T-helper 1 cell (primary cell): ENCODE measurements at places on chromosomes 3 and 15.

DNA sequence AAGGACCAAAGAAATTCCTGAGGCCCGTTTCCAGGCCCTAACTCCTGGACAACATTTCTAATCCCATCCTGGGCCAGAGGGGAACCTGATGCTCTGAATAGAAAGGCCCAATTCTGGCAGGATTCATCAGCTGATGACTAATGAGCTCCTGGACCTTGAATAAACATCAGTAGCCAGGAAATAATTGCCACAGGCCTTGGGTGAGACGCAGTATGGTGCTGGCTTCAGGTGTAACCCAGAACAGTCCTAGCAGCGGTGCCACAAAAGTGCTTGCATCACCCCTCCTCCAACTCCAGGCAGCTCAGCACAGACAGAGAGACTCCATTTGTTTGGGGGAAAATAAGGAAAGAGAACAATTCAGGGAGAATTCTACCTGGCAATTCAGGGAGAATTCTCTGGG is 184.7 kb upstream of the POU1F1 start:
- DNase-seq = no peak

DNA sequence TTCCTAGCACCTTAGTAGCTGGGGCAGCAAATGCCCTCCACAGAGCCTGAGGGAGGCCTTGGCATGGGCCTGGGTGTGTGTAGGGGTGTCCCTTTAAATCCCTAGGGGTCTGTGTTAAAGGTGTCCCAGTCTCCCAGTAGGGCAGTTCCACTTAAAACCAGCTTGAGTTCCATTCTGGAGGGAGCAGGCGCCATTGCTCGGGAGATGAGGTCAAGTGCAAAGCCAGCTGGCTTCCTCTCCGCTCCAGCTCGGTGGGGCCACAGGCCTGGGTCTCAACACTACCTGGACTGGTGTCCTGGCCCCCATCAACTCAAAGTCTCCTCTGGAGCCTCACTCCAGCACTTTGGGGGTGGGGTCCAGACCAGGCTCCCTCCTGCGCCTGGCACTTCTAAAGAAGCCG is 25.2 kb downstream of the FEM1B start:
- DNase-seq = no peak

DNA sequence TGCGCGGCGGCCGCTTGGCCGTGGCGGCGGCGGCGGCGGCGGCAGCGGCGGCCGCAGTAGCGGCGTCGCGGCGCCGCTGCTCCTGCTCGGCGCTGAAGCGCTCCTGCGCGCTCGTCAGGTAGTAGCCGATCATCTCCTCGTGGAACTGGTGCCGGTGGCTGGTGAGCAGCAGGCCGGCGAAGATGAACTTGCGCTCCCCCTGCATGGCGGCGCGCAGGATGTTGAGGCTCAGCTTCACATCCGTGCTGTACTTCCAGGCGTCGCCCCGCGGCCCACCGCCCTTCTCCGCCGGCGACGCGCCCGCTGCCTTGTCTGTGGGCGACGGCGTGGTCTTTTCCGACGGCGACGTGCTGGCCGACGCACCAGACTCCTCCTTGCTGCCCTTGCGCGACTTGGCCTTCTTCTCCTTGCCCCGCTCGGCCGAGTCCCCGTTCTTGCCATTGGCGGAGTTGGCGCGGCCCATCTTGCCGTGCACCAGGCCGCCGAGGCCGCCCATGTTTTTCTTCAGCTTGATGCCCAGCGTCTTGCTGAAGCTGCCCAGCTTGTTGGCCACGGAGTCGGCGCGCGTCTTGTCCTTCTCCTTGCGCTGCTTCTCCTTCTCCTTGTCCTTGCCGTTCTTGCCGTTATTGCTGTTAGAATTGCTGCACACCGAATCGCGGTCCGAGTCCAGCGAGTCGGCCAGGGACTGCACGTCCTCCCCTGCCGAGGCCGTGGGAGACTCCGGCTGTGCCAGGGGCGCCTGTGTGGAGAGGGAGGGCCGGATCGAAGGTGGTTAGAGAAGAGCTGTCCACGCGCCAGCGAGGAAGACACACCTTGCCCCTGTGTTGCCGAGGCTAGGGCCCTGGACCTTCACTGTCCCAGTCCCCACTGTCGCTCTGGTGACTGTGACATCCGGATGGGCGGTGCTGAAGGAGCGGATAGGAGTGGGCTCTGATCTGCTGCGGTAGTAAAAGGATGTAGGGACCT is 157.6 kb downstream of the KLF13 start:
- peak; percentile 27 for DNase-seq

DNA sequence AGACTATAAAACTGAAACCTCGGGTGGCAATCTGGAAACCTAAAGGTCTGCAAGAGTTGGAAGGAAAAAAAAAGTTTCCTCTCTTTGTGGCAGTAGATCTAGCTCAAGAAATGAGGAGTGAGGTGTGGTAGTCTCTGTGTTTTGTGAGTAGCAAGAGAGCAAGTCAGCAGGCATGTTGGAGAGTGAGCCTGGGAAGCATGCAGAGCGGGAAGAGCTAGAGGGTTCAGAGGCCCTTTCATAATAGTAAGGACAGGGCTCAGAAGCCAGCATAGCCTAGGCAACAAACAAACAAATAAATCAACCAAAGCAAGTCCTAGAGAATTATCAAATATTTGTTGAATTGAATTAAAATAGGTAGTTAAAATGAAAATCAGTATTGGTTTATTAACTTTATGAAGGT is 189.7 kb upstream of the CBLB start:
- DNase-seq = no peak

DNA sequence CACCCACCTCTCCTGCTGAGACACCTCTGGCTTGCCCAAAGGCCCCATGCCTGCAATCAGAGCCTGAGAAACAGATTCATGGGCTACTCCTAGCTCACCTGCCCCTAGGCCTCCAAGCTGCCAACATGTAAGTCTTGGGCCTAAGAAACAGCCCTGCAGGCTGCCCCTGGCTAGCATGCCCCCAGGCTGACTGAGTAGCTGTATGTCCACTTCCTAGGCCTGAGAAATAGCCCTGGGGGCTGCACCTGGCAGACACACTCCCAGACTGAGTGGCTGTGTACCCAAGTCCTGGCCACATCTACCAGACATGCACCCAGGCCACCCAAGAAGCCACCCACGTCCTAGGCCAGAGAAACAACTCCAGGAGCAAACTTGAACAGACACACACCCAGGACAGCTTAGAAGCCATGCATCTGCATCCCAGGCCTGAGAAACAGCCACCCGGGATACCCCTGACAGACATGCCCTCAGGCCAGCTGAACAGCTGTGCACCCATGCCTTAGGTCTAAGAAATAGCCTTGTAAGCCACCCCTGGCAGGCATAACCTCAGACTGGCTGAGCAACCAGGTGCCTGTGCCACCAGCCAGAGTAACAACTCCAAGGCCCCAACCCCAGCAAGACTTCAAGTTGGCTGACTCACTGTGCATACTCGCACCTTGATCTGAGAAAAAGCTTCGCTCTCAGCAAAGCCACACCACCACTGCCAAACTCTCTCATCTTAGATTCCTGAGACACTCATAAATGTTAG is 12.0 kb upstream of the NRG4 start:
- no peak for DNase-seq

- no peak for DNase-seq
Observed at GRCh38 chr3:73225991-73226390, 164.5 kb downstream of the EBLN2 start.

GRCh38 chr3:138093721-138094120 is 21.7 kb downstream of the DZIP1L start:
- no peak for DNase-seq

- no peak for DNase-seq
Observed at GRCh38 chr3:11452885-11453847, 181.0 kb downstream of the ATG7 start.

- DNase-seq = no peak
Observed at GRCh38 chr15:26771578-26772153, 1.2 kb downstream of the GABRB3 start.

DNA sequence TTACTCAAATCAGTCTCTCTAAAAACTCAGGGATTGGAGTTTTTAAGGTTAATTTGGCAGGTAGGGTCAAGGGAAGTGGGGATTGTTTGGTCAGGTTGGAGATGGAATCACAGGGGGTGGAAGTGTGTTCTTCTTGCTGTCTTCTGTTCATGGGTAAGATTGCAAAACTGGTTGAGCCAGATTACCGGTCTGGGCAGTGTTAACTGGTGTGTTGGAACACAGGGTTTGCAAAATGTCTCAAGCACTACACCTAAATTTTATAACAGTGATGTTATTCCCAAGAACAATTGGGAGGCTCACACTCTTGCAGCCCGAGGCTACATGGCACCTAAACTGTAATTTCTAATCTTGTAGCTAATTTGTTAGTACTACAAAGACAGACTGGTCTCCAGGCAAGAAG is 425.4 kb downstream of the PLOD2 start:
- DNase-seq = no peak

DNA sequence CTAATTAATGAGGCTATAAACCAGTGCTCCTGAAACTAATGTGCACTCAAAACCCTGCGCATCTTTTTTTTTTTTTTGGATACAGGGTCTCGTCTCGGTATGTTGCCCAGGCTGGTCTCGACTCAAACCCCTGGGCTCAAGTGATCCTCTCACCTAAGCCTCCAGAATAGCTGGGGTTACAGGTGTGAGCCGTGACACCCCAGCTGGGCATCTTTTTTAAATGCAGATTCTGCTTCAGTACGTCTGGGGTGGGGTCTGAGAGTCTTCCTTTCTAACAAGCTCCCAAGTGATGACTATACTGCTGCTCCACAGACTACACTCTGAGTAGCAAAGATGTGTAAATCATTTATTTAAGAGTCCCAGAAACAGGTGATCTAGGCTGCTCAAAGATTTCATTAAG is 73.0 kb downstream of the BFSP2 start:
- DNase-seq = no peak

GRCh38 chr3:127552038-127552437 is 38.5 kb downstream of the TPRA1 start:
- no peak for DNase-seq

GRCh38 chr3:42519568-42519962 is 17.1 kb downstream of the VIPR1 start:
- no peak for DNase-seq

GRCh38 chr3:37262816-37263393 is 88.5 kb upstream of the LRRFIP2 start:
- DNase-seq = no peak

- DNase-seq = no peak
Observed at GRCh38 chr15:28128031-28128430, 28.9 kb upstream of the OCA2 start.

GRCh38 chr3:115928376-115928775 is 305.1 kb downstream of the GAP43 start:
- no peak for DNase-seq

GRCh38 chr15:23565395-23566070 is at the start of gene MKRN3:
Gene MKRN3 (plus strand): TSS chr15:23565674. CDS start chr15:23565783, 109 bp downstream.
- peak; percentile 23 for DNase-seq

DNA sequence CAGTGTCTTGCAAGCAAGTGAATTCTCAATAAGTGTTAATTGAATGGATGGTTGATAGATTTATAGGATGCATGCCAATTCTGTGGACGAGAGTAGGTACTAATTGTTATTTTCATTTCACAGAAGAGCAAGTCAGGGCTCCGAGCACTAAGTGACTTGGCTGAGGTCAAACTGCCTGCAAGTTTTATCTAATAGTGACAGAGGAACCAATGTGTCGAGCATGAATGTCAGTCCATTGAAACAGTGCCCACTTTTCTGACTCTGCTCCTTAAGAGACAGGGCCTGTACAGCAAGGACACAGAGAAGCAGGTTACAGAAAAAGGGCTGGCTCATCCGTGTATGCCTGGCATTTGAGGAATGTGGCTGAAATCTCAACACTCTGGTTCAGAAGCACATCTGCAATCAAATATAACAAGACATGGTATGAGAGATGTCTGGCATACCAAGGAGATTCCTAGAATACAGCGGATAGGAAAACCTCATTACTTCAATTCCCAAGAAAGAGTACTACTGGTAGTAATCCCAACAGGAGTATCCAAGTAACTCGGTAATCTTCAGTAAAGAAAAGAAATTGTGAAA is 6.0 kb upstream of the B3GNT5 start:
- no peak for DNase-seq

- DNase-seq = no peak
Observed at GRCh38 chr3:145243875-145244274, 917.1 kb downstream of the PLOD2 start.

DNA sequence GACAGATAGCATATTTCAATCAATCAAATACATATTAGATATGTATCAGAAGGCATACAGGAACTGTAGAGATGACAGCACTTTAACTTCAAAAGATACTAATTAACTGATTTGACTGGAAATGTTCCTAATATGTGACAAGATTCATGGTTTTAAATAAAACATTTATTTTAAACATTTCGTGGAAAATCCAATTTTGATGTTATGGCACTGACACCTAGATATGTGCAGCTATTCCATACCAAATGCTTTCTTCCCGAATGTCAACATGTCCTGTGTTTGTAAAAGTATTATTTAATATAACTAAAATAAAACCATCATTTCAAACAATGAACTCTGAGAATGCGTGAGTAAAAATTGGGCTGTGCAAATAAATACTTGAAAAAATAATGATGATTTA is 1209.3 kb downstream of the NSUN3 start:
- no peak for DNase-seq

DNA sequence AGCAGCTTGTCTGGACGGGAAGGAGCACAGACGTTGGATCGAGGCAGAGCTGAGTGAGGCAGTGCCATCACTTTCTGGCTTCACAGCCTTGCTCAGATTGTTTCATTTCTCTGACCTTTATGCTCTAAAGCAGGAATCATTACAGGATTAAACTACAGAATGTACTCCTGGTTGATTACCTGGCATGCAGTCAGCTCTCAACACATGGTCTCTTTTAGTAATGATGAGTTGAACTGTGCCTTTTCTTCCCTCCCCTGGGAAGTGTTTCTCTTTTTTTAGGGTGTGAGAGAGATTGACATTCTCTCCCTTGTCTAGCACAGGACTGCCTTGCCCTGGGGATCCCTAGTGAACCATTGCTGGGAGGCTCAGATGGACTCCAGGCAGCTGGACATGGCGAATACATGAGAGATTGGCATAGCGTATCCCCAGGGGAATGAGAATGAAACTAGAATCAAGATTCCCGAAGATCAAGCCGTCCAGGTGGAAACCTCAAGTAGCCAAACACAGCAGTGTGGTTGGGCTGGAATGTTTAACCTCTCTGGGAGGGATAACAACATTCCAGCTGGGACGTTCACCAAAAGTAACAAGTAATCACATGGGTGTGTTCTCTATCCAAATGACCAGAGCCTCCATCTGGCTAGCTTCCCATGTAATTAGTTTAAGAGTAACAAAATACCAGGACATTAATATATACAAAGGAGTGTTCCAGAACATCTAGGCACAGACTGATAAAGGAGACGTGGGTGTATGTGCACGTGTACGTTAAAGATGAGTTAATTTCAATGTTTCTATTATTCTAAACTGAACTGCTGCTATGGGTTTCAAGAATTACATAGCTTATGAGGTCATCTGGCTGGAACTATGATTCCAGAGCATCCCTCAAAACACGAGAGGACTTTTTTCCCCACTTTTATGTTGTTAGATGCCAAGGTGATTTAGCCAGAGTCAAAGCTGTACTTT is 118.6 kb upstream of the NR2E3 start:
- DNase-seq = no peak

GRCh38 chr3:194300936-194301335 is 50.2 kb downstream of the CPN2 start:
- DNase-seq = no peak
